ENCODE measurements at places on chromosomes 2 and 18. TPM values are rescaled to one million over a fixed set of nuclear protein-coding genes. Genes with fewer than 3 reads are reported as not detected.

The EFHD1 gene
- 67.2 TPM for total RNA-seq

The MYO3B gene
- total RNA-seq: 0.15 TPM

The ST8SIA3 gene
- not detected for total RNA-seq

The BMP10 gene
- total RNA-seq: not detected

The DCDC2C gene
- 0.33 TPM for total RNA-seq

The RRM2 gene
- total RNA-seq: 1.6 TPM

The RBM44 gene
- 2.5 TPM for total RNA-seq

The RAD51AP2 gene
- under 0.01 TPM for total RNA-seq

The NEUROD1 gene
- not detected for total RNA-seq

The C2orf81 gene
- total RNA-seq: 1.3 TPM

The RESP18 gene
- total RNA-seq: not detected

The CGREF1 gene
- 3.2 TPM for total RNA-seq

The ACVR1C gene
- total RNA-seq: 5.9 TPM

The GYPC gene
- total RNA-seq: 181 TPM

The CCDC85A gene
- 11.5 TPM for total RNA-seq

The TUBA3E gene
- not detected for total RNA-seq

The ANKRD44 gene
- total RNA-seq: 18.0 TPM
